ENCODE measurements at places on chromosomes 13 and 19. TPM values are rescaled to one million over a fixed set of nuclear protein-coding genes. Genes with fewer than 3 reads are reported as not detected.

ZNF737 gene
- 4.1 TPM for polyA plus RNA-seq

GRCh38 chr13:58843567-58843966 is 1212.0 kb downstream of the PCDH17 start:
- no peaks in the 10 kb centered on the region for H3K36me3 ChIP-seq
- H3K4me3 ChIP-seq, result no peak overlapping the region
- H3K4me1 ChIP-seq, result no peaks in the 10 kb centered on the region
- DNase-seq, result no peak

DNA sequence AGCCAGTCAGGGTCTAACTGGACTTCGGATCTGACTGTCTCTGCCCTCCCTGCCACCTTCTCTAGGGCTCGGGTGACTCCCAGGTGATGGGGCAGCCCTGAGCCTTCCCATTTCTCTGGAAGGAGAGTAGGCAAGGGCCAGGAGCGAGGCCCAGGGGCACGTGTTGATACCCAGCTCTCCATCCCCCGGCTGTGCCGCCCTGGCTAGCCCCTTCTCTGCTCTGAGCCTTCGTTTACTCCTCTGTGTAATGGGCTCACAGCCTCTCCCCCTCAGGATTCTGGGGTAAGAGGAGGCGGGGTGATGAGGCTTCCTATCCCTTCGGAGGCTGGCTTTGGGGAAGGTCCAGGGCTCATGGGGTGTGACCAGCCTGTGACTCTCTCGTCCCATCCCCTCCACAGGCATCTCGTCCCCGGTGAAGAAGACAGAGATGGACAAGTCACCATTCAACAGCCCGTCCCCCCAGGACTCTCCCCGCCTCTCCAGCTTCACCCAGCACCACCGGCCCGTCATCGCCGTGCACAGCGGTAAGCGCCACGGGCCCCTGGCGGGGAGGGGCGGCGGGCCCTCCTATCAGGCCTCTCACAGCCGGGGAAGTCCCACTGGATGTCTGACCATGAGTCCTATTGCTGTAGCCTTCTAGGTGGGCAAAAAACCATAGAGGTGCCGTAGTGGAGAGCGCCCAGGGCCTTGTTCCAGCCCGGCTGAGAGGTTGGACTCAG is 31.6 kb downstream of the SMIM24 start:
- no peaks in the 10 kb centered on the region for H3K27me3 ChIP-seq
- H3K36me3 ChIP-seq, result peaks cover 5% of the 10 kb centered on the region
- DNase-seq, result peak; percentile 70
- no peaks in the 10 kb centered on the region for H3K4me1 ChIP-seq
- H3K27ac ChIP-seq, result no peak overlapping the region

C5AR1 gene
- 7.9 TPM for polyA plus RNA-seq

DNA sequence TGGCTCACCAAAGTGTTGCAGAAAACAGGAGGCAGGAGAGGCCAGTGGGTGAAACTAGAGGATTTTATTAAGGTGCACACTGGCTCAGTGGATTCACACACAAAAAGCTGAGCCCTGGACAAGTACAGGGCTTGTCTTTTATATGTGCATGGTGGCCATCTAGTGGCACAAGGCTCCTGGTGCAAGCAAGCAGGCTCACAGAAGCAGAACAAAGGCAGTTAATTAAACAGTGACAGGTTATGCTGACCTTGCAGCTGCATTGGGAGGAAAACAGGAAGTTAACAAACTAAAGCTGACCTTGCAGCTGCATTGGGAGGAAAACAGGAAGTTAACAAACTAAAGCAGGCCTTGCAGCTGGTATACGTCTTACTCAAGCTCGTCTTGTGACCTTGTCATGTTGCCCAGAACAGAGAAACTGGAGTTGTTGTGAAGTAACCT is 65.3 kb upstream of the ZNF681 start:
- H3K4me1 ChIP-seq, result no peaks in the 10 kb centered on the region
- H3K27me3 ChIP-seq, result no peaks in the 10 kb centered on the region
- H3K4me3 ChIP-seq, result no peak overlapping the region
- H3K36me3 ChIP-seq, result no peaks in the 10 kb centered on the region

MIA gene
- not detected for polyA plus RNA-seq

DNA sequence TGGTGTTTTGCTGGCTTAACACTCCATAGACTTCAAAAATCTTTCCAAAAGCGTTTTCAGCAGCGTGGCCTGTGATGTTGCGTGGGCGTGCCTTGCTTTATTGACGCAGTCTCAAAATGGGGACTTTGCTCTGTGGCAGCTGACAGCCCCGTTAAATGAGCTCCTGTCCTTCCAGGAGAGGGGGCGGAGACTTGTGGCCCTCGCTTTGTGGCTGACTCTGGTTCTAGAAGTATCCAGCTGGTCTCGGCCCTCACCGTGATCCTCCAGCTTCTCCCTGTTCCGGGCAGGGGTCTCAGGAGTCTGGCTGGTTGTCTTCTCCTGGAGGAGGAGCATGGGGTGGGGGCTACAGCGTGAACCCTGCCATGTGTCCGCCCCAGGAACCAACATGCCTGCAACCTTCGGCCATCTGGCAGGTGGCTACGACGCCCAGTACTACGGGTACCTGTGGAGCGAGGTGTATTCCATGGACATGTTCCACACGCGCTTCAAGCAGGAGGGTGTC is 8.4 kb upstream of the ZNF554 start:
- H3K27me3 ChIP-seq, result no peaks in the 10 kb centered on the region
- H3K27ac ChIP-seq, result no peak overlapping the region
- H3K36me3 ChIP-seq, result no peaks in the 10 kb centered on the region
- H3K4me1 ChIP-seq, result no peaks in the 10 kb centered on the region
- no peak for DNase-seq

PCDH17 gene
- polyA plus RNA-seq, result 0.13 TPM

TMEM150B gene
- 5.5 TPM for polyA plus RNA-seq

DNA sequence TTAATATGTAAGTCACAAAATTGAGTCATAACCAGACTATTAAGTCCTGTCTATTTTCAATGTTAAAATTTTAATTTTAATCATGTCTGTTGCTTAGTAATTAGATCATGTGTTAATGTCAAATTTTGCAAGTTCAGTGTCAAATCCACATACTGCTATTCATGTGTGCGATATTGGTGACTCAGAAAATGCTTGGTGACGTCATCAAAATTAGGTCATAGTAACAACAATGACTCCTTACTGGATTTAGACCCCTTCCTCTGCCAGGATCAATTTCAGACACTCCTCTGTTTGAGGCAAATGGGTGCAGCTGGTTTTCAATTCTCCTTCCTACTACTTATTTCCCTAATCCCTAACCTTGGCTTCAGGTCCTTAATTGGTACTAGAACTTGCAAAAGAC is 1394.3 kb upstream of the SLC10A2 start:
- H3K27me3 ChIP-seq, result no peaks in the 10 kb centered on the region
- H3K4me3 ChIP-seq, result no peak overlapping the region
- no peak overlapping the region for H3K27ac ChIP-seq
- no peak for DNase-seq
- H3K36me3 ChIP-seq, result no peaks in the 10 kb centered on the region

DNA sequence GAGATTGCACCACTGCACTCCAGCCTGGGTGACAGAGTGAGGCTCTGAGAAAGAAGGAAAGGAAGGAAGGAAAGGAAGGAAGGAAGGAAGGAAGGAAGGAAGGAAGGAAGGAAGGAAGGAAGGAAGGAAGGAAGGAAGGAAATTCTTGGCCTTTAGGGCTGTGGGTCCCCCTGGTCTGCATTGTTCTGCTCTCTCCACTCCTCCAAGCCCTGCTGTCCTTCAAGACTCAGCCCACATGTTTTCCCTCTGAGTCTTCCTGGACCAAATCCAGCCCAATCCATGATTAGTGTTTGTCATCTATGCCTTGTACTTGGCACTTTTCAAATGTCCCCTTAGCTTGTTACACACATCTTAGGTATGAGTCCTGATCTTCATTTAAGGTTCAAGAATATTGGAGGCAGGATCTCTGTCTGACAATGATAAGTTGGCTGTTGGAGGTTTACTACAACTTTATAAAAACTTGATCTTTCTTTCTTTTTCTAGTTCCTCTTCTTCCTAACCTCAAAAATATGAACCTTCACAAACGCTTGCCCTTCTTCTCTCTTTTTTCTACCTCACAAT is 48.8 kb upstream of the INTS6 start:
- H3K27ac ChIP-seq, result no peak overlapping the region
- no peaks in the 10 kb centered on the region for H3K36me3 ChIP-seq
- no peaks in the 10 kb centered on the region for H3K4me1 ChIP-seq
- H3K27me3 ChIP-seq, result no peaks in the 10 kb centered on the region
- H3K4me3 ChIP-seq, result no peak overlapping the region

GRCh38 chr13:47457626-47458025 is 543.4 kb downstream of the SUCLA2 start:
- no peaks in the 10 kb centered on the region for H3K27me3 ChIP-seq
- no peaks in the 10 kb centered on the region for H3K4me1 ChIP-seq
- no peak for DNase-seq
- H3K4me3 ChIP-seq, result no peak overlapping the region

GRCh38 chr13:50762969-50763567 is 80.4 kb downstream of the DLEU7 start:
- H3K4me1 ChIP-seq, result no peaks in the 10 kb centered on the region
- no peaks in the 10 kb centered on the region for H3K27me3 ChIP-seq
- DNase-seq, result no peak
- H3K4me3 ChIP-seq, result no peak overlapping the region
- H3K27ac ChIP-seq, result no peak overlapping the region
- no peaks in the 10 kb centered on the region for H3K36me3 ChIP-seq

- no peak for DNase-seq
- H3K4me3 ChIP-seq, result peak overlapping the region; percentile 41
- no peak overlapping the region for H3K27ac ChIP-seq
- H3K4me1 ChIP-seq, result peaks cover 2% of the 10 kb centered on the region
These were observed 2.7 kb downstream of the JUND start for GRCh38 chr19:18278521-18279265.

DNA sequence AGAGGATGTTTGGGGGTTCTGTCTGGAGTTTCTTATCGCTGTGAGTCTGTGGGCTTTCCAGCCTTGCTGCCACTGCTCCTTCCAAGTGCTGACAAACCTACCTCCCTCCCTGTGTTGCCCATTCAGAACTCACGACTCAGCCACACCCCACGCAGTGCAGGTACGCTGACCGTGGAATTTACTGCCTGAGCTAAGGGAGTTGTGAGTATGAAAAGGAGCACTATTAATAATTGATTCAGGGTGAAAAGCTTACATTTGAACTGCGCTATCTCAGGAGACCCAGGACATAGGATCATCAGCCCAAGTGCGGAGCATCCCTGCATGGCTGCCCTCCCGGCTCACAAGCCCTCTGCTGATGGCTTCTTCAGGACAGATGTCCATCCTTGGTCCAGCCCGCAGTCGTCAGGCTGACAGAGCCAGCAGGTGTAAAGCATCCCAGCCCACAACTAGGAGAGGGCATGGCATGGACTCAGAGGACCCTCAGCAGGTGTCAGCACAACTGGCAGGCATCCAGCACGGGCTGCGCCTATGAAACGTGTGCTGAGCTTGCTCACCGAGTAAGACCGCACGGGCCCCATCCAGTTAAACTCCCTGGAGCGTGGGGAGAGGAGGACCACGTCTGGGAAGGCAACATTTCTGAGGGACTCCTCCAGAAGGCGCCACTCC is 244.0 kb downstream of the COL4A1 start:
- no peaks in the 10 kb centered on the region for H3K27me3 ChIP-seq
- H3K4me1 ChIP-seq, result no peaks in the 10 kb centered on the region
- no peaks in the 10 kb centered on the region for H3K36me3 ChIP-seq
- DNase-seq, result no peak
- no peak overlapping the region for H3K27ac ChIP-seq
- no peak overlapping the region for H3K4me3 ChIP-seq

GRCh38 chr13:102190930-102191329 is 210.9 kb downstream of the FGF14 start:
- no peaks in the 10 kb centered on the region for H3K36me3 ChIP-seq
- no peaks in the 10 kb centered on the region for H3K4me1 ChIP-seq
- no peak overlapping the region for H3K4me3 ChIP-seq
- DNase-seq, result no peak
- H3K27ac ChIP-seq, result no peak overlapping the region
- no peaks in the 10 kb centered on the region for H3K27me3 ChIP-seq

- peaks cover 2% of the 10 kb centered on the region for H3K27me3 ChIP-seq
- H3K27ac ChIP-seq, result no peak overlapping the region
- peak; percentile 94 for DNase-seq
- no peak overlapping the region for H3K4me3 ChIP-seq
- no peaks in the 10 kb centered on the region for H3K4me1 ChIP-seq
These were observed 4.9 kb upstream of the PALM start for GRCh38 chr19:703651-704446.

RAP2A gene
- polyA plus RNA-seq, result 41.7 TPM

GRCh38 chr13:99173606-99174005 is 27.0 kb upstream of the UBAC2 start:
- H3K36me3 ChIP-seq, result no peaks in the 10 kb centered on the region
- H3K27ac ChIP-seq, result no peak overlapping the region
- no peak overlapping the region for H3K4me3 ChIP-seq
- no peaks in the 10 kb centered on the region for H3K27me3 ChIP-seq
- H3K4me1 ChIP-seq, result no peaks in the 10 kb centered on the region

DNA sequence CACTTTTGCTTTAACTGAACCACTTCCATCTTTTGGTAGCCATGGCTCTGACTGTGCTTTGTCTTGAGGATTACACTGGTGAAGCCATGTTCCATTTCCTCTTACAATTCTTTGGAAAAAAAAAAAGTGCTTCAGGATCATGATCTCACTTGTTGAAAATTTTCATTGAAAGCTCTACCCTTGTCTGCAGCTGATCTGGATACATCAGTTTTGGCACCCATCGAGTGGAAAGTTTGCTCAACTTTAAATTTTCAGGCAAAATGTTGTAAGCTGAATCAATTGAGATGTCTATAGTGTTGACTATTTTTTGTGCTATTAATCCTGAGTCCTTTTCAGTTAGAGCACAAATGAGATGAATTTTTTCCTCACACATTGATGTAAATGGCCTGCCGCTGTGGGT is 48.3 kb upstream of the RFXAP start:
- no peak overlapping the region for H3K27ac ChIP-seq
- H3K4me3 ChIP-seq, result no peak overlapping the region
- no peaks in the 10 kb centered on the region for H3K4me1 ChIP-seq
- no peaks in the 10 kb centered on the region for H3K36me3 ChIP-seq

GRCh38 chr19:10141973-10142372 is 22.3 kb upstream of the EIF3G start:
- no peaks in the 10 kb centered on the region for H3K4me1 ChIP-seq
- H3K36me3 ChIP-seq, result peaks cover 19% of the 10 kb centered on the region
- H3K4me3 ChIP-seq, result no peak overlapping the region
- no peaks in the 10 kb centered on the region for H3K27me3 ChIP-seq
- no peak for DNase-seq
- H3K27ac ChIP-seq, result no peak overlapping the region

DNA sequence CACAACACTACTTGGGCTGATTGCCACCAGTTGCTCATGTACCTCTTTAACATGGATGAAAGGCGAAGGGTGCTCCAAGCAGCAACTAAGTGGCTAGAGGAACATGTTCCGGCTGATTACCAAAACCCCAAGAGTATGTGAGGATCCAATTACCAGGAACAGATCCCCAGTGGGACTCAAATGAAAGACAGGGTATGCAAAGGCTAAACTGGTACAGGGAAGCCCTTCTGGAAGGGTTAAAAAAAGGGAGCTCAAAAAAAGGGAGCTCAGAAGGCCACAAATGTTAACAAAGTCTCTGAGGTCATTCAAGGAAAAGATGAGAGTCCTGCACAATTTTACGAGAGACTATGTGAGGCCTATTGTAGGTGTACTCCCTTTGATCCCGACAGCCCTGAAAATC is 604.7 kb downstream of the UQCRFS1 start:
- no peaks in the 10 kb centered on the region for H3K4me1 ChIP-seq
- no peak for DNase-seq
- H3K27ac ChIP-seq, result no peak overlapping the region

LRRC4B gene
- polyA plus RNA-seq, result 1.8 TPM

- no peaks in the 10 kb centered on the region for H3K36me3 ChIP-seq
- no peak overlapping the region for H3K4me3 ChIP-seq
- no peak for DNase-seq
- no peaks in the 10 kb centered on the region for H3K27me3 ChIP-seq
- H3K27ac ChIP-seq, result no peak overlapping the region
These were observed 746.2 kb upstream of the GPC6 start for GRCh38 chr13:92480387-92480786.

Measured in aorta (tissue), 5 donors.